Colonic mucosa (tissue), 4 donors: ENCODE measurements at places on chromosomes 12 and 14. TPM values are rescaled to one million over a fixed set of nuclear protein-coding genes. Genes with fewer than 3 reads are reported as not detected.
A peak's percentile ranks its signal among the peaks of the same experiment; 100 is the strongest.

DNA sequence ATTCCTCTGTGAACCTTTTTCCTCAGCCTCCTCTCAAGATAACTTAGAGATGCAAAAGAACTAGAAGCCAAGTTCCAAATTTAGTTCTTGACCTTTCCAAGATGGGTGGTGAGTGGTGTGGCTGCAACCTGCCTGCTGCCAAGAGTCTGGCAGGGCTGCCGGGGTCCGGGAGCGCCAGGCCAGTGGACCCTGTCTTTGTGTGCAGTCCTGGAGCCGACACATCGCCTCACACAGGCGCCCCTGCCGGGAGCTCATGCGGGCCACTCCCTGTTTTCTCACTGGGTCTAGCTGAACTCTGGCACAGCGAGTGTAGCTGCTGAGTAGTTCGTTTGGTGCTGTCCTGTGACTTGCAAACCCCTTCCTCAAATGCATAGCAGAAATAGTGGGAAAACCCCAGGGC is 84.9 kb downstream of the CACNA1C start:
- peak; percentile 67 for DNase-seq

DNA sequence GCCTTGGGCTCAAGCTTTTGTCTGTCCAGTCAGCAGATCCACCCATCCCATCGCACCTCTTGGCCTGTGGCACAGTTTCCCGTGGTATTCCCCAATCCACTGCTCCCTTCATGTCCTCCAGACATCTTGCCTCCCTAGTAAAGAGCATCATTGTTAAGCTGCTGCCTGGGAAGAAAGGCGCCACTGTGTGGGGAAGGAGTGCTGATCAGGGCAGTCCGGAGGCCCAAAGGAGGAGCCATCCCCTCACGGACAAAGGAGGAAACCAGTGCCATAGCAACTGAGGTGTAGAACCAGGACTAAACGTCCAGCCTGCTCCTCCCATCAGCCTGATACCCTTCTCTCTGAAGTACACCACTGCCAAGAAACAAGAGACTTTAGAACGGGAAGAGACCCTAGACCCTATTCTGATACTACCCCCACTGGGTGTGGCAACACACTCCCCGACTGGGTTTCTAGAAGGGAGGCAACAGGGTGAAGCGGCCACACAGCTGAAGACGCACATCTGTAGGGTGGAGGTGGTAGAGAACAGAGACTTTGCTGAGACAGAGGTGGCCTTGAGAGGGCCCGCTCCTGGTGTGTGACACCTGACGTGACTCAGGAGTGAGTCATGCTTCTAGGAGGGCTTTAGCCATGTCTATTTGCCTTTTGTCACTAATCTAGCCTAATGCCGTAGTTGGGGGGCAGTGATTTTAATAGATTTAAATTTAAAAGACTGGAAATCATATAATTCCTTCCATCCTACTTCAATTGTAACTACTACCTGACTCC is 185.0 kb downstream of the DPF3 start:
- no peak for DNase-seq

DNA sequence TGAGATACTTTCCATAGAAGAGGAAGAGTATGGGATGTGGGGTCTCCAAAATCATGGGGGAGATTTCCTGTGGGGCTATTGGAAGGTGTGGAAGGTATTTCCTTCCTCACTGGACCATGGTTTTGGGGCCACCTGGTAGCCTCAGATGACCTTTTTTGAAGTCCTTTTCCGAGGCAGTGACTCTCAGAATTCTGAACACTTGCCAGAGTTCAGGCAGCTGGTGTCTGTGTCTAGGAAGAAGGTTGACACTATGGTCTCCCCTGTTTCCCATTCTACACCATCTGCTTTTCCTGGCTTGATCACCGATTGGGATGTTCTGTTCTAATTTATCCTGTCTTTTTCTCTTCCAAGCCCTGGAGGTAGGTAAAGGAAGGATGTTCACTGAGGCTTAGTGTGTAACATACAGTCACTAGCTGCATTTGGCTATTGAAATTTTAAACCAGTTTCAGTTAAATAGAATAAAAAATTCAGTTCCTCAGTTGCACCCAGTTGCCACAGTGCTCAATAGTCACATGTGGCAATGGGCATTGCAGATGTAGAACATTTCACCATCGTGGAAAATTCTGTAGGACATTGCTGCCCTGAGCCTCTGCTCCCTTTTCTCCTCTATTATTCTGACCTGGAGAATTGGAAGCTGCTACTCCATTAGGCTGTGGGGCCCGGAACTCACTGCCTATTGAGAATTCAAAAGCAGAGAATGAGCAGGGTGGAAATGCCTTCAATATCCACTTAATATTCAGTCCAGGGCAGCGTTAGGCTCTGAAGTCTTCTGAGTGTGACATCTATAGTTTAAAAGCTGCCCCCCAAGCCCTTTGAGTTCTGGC is 11.0 kb upstream of the PLEKHG3 start:
- DNase-seq = no peak

DNA sequence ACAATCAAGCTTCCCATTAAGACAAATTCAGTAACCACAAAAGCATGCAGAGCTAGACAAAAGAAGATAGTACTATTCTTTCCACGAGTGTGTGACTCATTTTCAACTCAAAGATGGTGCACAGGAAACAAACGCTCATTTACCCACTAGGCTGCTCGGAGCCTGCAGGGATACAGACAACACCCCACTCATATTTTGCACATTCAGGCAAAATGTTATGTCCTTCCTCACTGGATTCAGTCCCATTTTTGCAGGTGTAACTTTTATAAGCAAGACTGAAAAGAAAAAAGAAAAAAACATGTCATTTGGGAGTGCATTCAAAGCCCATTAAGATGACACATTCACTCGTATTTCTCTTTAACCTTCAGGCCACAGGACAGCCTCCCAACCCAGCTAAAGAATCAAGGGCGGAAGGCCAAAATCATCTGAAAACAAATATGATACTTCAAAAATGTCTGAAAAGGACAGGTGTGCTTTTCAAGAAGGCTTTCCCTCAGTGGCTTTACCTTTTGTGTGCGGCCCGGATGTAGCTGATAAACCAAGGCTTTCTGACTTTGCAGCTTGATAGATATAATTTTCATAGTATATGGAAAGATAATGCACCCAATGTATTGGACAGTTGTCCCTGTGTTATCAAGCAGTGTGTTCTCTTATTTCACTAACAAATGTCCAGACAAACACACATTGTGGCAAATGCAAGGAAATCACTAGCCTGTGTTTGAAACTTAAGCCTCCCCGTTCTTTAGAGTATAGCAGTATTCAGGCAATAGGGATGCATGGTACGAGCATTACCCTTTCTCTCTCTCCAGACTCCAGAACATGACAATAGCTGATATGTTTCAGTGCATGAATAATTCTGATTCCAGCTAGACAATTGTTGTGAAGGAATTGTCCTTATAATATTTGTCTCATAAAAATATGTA is 147.8 kb upstream of the KRR1 start:
- no peak for DNase-seq

- DNase-seq = no peak
Measured at GRCh38 chr14:68449561-68450181, 343.2 kb downstream of the ZFP36L1 start.

- DNase-seq = no peak
Measured at GRCh38 chr12:26327975-26328644, 132.7 kb downstream of the SSPN start.

DNA sequence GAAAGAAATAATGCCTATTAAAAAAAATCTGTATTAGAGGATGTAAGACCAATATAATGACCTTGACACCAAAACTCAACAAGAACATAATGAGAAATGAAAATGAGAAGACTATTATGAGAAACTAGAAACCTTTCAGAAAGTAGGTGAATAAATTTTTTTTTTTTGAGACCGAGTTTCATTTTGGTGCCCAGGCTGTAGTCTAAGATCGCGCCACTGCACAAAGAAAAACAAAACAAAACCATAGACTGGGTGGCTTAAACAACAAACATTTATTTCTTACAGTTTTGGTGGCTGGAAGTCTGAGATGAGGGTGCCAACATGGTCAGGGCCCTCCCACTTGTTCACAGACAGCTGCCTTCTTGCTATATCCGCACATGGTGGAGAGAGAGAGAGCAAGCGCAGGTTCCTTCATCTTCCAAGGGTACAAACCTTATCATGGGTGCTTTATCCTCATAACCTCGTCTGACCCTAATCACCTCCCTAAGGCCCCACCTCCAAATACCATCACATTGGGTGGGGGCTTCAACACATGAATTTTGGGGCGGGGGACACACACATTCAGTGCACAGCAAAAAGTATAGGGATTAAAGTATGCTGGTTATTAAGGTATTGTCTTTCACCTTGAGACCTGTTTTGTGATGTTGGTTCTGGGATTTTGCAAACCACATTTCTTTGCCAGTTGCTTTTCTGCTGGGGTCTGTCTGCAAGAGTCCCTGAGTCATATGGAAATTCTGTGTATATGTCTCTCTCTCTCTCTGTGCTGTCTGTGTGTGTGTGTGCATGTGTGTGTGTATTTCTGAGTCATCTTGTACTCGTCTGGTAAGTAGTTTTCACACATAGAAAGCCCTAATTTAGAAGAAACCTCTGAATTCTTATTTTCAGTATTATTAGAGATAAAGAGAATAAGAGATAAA is 26.2 kb downstream of the ZCRB1 start:
- DNase-seq = no peak

- no peak for DNase-seq
Measured at GRCh38 chr14:98334186-98334585, 937.8 kb downstream of the BCL11B start.

- no peak for DNase-seq
Measured at GRCh38 chr12:26251600-26251999, 56.2 kb downstream of the SSPN start.

DNA sequence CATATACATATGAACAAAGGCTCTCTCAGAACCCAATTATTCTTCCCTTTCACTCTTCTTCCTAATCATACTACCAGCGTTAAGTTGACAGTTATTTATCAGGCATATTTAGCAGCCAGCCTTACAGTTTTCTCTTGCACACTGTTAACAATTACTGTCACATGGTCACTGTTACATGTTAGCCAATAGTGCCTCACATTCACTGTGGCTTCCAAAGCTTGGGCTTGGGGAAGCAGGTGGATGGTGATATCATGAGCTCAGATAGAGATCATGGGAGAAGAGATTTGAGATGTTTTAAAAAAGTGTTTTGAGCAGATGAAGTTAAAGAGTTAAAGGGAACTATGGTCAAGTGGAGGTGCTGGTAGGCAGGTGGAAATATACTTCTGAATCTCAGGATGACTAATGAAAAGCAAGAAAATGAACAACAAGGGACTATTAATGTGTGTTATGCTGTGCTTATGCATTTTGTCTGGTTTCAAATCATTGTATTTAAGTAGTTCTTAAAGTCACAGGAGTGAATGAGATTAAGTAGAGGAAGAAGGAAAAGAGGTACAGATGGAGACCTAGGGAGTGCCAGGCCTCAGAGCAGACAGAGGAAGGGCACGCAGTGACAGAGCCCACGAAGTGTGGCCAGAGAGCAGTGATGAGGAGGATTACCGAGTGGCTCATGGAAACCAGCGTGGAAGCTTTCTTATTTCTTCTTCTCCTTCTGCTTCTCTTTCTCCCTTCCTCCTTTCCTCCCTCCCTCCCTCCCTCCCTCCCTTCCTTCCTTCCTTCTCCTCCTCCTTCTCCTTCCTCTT is 39.6 kb downstream of the BICD1 start:
- DNase-seq = no peak

- DNase-seq = no peak
Measured at GRCh38 chr12:77625441-77625840, 205.3 kb upstream of the NAV3 start.

DNA sequence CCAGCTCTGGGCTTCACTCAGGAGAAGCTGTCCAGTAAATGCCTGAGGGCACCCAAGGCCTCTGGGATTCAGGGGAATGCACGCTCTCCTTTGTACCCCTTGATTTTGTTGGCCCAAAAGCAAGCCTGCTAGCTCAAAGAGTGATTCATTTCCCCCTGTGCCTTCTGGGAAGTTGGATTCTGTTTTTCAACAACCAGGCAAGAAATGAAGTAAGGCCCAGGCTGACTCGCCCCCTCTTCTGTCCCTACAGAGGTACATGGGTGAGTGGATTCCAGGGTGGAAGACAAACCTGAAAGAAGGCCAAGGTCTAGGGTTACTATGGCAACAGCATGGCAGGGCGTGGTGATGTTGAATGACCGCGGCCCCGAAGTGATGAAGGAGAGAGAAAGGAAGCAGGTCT is 9.3 kb upstream of the SERPINA5 start:
- DNase-seq = no peak

DNA sequence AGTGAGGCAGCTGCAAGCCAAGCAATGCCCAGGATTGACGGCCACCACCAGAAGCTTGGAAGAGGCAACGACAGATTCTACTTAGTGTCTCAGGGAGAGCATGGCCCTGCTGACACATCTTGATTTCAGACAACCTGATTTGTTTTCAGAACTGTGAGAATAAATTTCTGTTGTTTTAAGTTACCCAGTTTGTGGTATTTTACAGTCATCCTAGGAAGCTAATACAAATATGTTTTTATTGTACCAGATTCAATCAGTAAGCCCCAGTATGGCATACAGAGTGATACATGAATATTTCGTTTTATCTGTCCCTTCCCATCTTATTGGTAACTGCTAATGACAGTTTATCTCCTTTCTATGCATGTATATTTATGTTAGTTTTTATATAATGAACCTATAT is 62.3 kb downstream of the SAMD4A start:
- DNase-seq = no peak

GRCh38 chr12:4829161-4829792 is 80.4 kb upstream of the KCNA1 start:
- DNase-seq = no peak

GRCh38 chr12:27653661-27654060 is 42.6 kb upstream of the REP15 start:
- DNase-seq = no peak

DNA sequence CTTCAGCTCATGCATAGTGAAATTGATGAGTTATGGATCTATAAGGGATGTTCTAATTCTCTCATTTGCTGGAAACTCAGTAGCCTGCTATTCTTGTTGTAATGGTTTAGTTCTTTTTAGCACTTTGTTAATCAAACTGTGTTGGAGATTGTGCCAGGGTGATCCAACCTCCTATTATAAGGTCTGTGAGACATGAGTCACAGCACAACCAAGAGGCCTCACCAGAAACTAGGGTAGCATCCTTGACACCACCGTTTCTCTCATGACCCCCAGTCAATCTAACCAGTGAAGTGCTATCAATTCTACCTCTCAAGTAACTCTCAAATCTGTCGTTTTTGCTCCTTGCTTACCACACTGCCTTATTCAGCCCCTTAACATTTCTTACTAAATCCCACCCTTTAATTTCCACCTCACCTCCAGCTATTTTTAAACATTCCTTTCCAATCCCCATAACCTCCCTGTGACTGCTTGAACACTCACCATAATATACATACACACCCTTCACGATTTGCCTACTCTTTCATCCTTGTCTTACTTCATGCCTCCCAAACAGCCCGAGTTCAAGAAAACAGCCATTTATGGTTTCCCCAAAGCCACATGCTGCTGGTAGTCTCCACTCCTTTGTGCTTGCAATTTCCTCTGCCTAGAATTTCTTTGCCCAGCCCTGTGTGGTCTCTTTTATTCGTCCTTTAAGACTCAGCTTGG is 53.9 kb upstream of the NUDT4 start:
- no peak for DNase-seq

TMEM179 gene
- 0.69 TPM for total RNA-seq

FAM90A1 gene
- total RNA-seq = not detected

ERBB3 gene
- 158 TPM for total RNA-seq

ZNF705A gene
- total RNA-seq = not detected

ZFHX2 gene
- 2.0 TPM for total RNA-seq

SSTR1 gene
- total RNA-seq = 8.5 TPM

LBHD2 gene
- total RNA-seq = not detected

GPR132 gene
- total RNA-seq = 1.0 TPM

GYS2 gene
- total RNA-seq = not detected

ANO6 gene
- total RNA-seq = 21.2 TPM

SLCO1B3 gene
- total RNA-seq = 0.93 TPM
